ENCODE measurements at places on chromosomes 6 and 20.

DNA sequence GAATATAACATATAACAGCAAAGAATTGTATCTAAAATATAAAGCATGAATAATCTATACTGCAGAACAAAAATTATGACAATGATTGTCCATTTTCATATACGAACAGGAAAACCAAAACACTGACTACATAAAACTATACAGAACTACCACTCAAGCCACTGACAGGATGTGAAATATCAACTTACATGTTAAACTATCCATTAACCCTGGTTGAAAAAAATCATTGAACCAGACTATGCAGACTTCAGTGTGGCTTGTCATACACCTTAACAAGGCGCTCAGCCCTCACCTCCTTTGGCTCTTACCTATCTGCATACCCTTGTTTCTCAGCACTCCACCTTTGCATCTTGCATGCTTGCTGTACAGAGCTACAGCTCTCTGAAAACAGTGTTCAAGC, 34.9 kb downstream of the ASCC3 start:
- no peak for DNase-seq

DNA sequence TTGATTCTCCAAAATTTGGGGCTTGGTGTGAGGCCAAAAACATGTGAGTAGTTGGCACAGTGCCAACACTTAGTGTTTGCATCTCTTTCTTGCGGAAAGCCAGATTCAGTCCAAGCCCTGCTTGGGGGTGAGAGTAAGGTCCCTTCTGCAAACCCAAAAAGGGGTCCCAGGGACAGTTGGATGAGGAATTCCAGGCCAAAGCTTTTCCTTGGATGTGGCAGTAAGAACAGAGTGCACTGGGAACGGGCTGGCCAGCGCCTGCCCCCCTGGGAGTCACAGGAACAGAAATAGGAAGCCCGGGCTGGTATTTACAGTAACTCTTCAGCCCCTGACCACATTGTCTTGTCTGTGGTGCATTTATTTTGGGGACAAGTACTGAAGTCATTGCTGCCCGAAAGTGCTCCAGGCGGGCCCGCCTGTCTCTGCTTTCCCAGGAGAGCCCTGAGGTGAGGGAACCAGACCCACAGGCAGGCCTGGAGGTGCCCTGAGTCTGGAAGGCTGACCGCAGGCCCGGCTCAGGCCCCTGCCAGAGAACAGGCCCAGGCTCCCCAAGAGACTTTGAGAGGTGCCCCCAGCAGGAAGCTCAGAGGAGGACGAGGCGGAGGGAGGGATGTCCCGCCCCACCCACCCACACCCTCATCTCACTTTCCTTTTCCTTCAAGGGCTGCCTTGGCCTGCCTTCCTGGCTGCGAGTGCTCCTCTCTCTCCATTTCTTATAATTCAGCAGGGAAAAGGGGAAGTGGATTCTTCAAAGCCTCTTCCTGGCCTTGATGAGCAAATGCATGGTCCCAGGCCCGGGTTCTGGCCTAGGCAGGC, 218.4 kb downstream of the MAFB start:
- no peak for DNase-seq

GRCh38 chr6:166476061-166476591, 93.4 kb upstream of the MPC1 start:
- no peak for DNase-seq

DNA sequence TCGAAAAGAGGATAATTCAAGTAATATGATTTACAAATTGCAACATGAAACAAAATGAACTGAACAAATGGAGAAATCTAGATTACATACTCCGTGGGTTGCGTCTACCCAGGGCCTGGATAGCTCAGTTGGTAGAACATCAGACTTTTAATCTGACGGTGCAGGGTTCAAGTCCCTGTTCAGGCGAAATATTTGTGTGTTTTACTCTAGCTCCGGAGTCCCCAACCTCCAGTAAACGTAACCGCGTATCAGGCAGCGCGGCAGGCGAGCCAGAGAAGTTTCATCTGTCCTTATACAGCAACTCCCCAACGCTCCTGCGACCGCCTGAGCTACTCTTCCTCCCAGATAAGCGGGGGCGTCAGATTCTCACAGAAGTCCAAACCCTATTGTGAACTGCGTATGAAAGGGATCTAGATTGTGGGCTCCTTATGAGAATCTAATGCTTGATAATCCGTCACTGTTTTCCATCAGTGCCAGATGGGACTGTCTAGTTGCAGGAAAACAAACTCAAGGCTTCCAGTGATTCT, 176.1 kb downstream of the TRIM27 start:
- no peak for DNase-seq

GRCh38 chr20:1822564-1823449, 72.4 kb upstream of the SIRPA start:
- DNase-seq, result no peak

GRCh38 chr20:37352608-37352980, 6.7 kb downstream of the SRC start:
- DNase-seq, result no peak

GRCh38 chr20:3932681-3933080, 43.5 kb downstream of the PANK2 start:
- no peak for DNase-seq

DNA sequence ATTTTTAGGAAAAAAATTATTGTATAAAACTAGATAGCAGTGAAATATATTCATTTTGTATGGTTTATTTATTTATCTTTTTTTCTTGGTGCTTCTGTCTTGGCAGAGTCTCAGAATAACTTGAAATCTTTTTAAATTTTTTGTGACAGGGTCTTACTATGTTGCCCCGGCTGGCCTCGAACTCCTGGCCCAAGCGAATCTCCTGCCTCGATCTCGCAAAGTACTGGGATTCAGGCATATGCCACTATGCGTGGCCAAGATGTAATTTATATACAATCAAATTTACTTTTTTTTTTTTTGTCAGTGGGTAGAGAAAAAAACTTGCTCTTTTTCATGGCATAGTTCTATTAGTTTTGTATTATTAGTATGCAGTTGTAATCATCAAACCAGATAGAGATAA, 13.7 kb downstream of the CBFA2T2 start:
- DNase-seq, result no peak

- DNase-seq, result no peak
Observed at GRCh38 chr20:41038878-41039404, 10.3 kb downstream of the TOP1 start.

DNA sequence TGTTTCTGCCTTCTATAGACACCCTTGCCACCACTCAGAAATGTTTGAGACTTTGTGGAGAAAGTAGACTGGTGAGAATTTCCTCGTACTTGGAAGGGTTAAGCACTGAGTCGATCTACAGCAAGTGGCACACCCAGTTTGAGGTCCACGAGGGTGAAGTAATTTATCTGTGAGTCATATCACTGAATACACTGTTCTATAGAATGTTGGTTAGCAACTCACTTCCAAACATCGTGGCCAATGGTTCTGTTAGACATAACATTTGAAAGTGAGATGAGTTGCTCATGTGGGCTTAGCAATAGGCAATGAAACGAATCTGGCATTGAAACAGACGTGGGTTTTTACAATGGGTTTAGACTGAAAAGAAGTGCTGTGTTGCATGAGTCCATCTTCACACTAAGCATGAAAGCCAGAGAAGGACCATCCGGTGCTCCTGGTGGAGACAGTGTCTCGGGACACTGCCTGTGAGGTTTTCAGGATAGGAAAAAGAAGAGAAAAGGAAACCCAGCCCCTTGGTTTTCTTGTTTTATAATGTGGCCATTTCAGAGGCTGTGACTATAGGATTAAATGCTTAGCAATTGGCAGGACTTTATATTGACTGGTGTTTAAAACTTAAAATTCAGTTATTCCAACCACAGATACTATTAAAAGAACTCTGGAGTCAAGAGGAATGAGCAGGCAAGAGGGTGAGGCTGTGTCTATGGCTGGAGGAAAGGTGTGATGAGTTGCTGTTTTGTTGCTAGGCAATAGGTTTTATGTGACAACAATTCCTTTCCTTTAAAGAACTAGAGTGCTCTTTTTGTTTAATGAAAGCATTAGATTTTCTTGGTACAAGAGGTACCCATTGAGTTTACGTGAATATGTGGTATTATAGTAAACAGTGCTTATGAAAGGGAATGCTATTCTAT, 31.0 kb upstream of the EZR start:
- DNase-seq, result peak; percentile 86

- DNase-seq, result no peak
Observed at GRCh38 chr6:118659513-118660217, 8.3 kb upstream of the CEP85L start.

- no peak for DNase-seq
Observed at GRCh38 chr6:17149571-17149970, 47.7 kb downstream of the STMND1 start.

- no peak for DNase-seq
Observed at GRCh38 chr6:41702771-41703494, 32.5 kb downstream of the TFEB start.

DNA sequence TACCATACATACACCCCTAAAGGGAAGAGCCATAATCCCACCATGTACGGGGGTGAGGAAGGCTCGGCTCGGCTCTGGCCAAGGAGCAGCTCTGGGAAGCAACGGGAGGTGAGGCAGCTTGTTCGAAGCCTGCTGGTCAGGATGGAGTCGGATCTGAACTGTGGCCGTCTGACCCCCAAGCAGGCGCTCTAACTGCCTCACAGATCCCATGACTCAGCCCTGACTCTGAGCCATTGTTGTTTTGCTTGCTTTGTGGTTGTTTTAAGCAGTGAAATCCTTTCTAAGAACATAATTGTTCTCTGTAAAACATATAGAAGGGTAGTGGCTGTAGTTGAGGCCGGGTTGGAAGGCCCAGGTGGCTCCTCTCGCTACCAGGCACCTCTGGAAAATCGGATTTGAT, 10.9 kb downstream of the C6orf132 start:
- no peak for DNase-seq

DNA sequence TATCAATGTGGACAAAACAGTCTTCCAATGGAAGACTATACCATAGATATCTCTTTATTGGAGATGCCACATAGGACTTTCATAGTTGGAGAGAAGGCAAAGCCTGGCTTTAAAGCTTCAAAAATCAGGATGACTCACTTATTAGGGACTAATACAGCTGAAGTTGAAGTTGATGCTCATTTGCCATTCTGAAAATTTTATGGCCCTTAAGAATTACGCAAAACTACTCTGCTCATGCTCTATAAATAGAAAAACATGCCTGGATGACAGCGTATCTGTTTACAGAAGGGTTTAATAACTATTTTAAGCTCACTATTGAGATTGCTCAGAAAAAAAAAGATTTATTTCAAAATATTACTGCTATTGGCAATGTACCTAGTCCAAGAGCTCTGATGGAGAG, 155.5 kb upstream of the DST start:
- DNase-seq, result peak; percentile 70

GRCh38 chr6:144190593-144190992, 40.3 kb downstream of the STX11 start:
- no peak for DNase-seq

- no peak for DNase-seq
Observed at GRCh38 chr6:61622601-61623000, 663.4 kb downstream of the KHDRBS2 start.

- DNase-seq, result no peak
Observed at GRCh38 chr6:135126729-135127128, 54.4 kb upstream of the MYB start.

- no peak for DNase-seq
Observed at GRCh38 chr20:36086767-36087166, 67.8 kb upstream of the EPB41L1 start.

DNA sequence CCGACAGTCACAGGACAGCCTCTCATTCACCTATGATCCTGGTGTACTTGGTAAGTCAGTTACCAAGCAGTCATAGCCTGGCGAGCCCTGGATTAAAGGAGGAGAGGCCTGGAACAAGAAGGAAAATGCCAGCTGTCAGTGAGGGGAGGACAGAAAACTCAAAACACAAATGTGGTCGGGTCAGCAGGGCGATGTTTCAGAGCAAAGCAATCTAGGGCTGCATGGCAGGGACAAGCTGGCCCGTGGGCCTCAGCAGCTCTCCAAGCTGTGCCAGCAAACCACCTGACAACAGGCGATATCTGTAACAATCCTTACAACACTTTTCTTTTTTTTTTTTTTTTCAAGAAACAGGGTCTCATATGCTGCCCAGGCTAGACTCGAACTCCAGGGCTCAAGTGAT, 40.3 kb downstream of the MGME1 start:
- no peak for DNase-seq

- no peak for DNase-seq
Observed at GRCh38 chr6:2215342-2215741, 30.1 kb downstream of the GMDS start.

GRCh38 chr6:161949531-161949930, 675.7 kb upstream of the AGPAT4 start:
- DNase-seq, result no peak

GRCh38 chr20:25991051-25991755, 294.6 kb upstream of the ZNF337 start:
- no peak for DNase-seq

DNA sequence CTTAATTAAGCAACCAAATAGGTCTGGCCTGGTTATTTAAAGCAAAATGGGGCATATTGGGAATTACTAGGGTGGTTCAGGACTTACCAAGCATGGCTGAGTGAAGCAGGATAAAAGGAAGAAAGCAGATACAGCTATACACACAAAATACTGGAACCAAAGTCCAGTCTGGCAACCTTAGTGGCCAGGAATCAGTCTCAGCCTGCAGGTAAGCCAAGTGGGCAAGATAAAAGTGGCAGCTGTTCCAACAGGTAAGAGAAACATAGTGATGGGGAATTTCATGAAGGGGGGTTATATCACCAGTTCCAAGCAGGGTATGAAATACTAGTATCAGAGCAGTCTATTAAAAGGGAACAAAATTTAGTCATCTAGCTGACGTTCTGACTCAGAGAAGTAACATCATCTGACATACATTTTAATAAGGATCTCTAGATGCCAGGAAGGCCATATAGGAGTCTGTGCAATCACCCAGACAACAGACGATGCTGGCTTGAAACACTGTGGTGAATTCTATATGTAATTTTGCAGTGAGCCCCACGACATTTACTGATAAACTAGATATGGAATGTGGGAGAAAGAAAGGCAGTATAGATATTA, 292.1 kb upstream of the HSF2 start:
- no peak for DNase-seq

GRCh38 chr6:110938171-110938570, 20.3 kb upstream of the GTF3C6 start:
- no peak for DNase-seq

GRCh38 chr20:4873396-4873795, 127.9 kb downstream of the SLC23A2 start:
- no peak for DNase-seq

- no peak for DNase-seq
Observed at GRCh38 chr6:43481075-43481474, 3.7 kb downstream of the TJAP1 start.

DNA sequence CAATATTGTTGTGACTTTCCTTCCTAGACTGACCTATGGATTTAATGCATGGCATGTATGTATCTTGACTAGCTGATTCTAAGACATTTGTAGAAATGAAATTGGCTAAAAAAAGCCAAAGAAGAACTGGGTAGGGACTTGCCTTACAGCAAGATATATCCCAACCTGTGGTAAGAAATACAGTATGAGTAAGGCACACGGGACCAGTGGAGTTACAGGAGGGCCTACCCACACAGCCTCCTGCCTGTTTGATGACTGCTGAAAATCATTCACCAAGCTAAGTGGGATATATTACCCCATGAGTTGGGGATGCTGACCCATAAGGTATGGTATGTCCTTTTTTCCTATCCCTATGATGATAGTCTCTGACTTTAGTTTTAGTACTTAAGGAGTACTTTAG, 112.2 kb downstream of the INSM1 start:
- no peak for DNase-seq

GRCh38 chr20:17872434-17872833, 96.2 kb downstream of the SNX5 start:
- DNase-seq, result no peak
